Amniotic epithelial cell (primary cell): ENCODE measurements at places on chromosomes 12 and 14.

- DNase-seq, result no peak
Observed at GRCh38 chr12:91327131-91327530, 144.5 kb upstream of the DCN start.

DNA sequence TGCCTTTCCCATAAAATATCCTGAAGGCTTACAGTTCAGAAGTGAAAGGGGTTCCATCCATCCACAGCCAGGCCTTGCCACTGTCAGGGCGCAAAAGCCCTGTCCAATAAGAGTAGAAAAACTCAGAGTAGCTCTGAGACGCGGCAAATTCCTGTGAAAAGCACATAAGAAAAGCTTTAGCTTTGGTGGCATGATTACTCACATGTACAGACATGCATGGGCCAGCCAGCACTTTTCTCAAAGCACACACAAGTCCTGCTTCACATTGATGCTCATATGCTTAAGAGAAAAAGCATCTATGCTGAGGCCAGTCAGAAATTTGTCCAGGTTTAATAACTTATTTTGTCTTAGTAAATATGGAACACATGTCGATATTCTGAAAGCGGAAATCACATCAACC lies 25.5 kb downstream of the CLEC1A start:
- DNase-seq, result no peak

GRCh38 chr12:116089080-116089479 lies 188.4 kb downstream of the MED13L start:
- no peak for DNase-seq

DNA sequence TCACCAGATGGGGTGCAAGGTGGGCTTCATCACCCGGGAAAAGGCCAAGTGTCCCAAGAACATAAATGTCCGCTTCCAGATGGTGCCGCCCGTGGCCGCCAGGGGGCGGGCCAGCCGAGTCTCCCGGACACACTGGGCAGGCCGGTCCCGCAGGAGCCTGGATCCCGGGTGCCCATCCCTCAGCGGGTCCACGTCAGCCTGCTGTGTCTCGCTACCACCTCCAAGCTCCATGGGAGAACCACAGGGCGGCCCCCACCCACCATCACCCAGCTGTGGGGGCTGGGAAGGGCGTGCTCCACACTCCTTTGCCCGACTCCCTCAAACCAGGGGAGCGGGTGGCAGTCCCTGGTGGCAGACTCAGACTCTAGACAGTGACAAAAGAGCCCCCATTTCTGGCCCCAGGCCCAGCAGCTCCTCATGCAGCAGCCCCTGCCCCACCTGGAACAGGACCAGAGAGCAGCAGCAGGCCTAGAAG lies 22.0 kb upstream of the NUDT14 start:
- DNase-seq, result peak; percentile 45

- no peak for DNase-seq
Observed at GRCh38 chr14:90194706-90195105, 61.6 kb upstream of the PSMC1 start.

DNA sequence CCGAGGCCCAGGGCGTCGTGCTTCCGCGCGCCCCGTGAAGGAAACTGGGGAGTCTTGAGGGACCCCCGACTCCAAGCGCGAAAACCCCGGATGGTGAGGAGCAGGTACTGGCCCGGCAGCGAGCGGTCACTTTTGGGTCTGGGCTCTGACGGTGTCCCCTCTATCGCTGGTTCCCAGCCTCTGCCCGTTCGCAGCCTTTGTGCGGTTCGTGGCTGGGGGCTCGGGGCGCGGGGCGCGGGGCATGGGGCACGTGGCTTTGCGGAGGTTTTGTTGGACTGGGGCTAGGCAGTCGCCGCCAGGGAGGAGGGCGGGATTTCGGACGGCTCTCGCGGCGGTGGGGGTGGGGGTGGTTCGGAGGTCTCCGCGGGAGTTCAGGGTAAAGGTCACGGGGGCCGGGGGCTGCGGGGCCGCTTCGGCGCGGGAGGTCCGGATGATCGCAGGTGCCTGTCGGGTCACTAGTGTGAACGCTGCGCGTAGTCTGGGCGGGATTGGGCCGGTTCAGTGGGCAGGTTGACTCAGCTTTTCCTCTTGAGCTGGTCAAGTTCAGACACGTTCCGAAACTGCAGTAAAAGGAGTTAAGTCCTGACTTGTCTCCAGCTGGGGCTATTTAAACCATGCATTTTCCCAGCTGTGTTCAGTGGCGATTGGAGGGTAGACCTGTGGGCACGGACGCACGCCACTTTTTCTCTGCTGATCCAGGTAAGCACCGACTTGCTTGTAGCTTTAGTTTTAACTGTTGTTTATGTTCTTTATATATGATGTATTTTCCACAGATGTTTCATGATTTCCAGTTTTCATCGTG lies 612 bp downstream of the MDM2 start:
- peak; percentile 90 for DNase-seq
